Hematopoietic multipotent progenitor cell (in vitro differentiated cells): ENCODE measurements at places on chromosomes 11 and 22.

GRCh38 chr11:76657187-76658170 is 13.1 kb downstream of the LRRC32 start:
- no peak for DNase-seq

DNA sequence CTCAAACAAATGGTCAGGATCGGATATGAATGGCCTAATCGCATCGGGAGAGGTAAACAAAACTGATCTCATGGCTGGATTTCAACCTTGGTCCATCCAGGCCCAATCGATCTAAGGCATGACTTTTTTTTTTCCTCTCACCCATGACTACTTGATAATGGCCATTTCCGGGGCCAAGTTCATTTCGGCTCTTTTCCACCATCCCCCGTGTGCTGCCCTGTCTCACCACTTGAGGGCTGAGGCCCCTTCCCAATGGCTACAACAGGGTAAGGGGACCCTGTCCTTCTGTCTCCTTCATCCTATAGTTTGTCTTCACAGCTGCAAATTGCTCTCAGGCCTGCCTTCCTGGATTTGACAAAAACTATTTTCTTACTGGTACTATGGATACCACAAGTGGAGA is 26.7 kb downstream of the GRAP2 start:
- DNase-seq, result no peak

GRCh38 chr22:27431896-27432295 is 369.7 kb downstream of the MN1 start:
- DNase-seq, result no peak

DNA sequence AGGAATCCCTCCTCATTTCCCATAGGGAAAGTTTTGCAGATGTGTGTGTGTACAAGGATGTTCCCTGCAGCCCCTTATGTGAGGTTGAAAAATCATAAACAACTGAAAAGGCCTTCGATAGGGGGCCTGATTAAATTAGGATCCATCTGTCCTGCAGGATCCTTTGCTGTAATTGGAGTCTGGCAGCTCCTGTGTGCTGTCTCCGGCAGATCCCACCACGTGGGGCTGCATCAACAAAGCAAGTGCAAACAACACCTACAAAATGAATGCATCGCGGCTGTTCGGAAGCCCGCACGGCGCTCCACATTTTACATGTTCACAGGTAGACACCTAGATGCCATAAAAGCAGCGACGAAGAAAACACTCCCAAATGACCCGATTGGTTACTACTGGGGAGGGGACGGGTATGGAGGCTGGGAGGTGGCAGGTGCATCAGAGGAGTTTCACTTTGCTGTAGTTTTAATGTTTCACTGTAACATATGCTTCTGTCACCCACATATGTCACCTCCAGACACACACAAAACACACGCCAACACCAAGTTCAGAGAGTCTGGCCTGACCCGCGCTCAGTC is 52.2 kb downstream of the NFAM1 start:
- DNase-seq, result no peak

- DNase-seq, result no peak
Observed at GRCh38 chr11:19018901-19019300, 41.6 kb downstream of the MRGPRX2 start.

GRCh38 chr11:27551127-27551526 is 44.6 kb upstream of the LIN7C start:
- no peak for DNase-seq

- no peak for DNase-seq
Observed at GRCh38 chr22:50486561-50487289, at the start of gene MIOX. TSS of gene MIOX (plus strand) at chr22:50486859. CDS start at chr22:50486898, 39 bp downstream.

GRCh38 chr11:2994336-2994730 is 2.2 kb upstream of the NAP1L4 start:
- no peak for DNase-seq

DNA sequence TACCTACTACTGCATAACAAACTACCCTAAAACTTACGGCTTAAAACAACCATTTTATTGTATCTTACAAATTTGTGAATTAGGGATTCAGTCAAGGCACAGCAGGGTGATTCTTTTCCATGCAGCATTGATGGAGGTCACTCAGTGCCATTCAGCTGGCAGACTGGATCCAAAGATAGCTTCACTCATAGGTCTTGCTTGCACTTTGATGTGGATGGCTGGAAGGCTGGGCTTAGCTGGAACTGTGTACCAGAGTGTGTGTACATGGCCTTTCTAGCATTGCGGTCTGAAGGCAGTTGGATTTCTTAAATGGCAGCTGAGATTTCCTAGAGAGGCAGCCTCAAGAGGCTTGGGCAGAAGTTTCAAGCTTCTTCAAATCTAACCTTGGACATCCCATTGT is 25.0 kb downstream of the YAP1 start:
- DNase-seq, result no peak

GRCh38 chr22:28815111-28815510 is 14.7 kb upstream of the XBP1 start:
- DNase-seq, result peak; percentile 71

DNA sequence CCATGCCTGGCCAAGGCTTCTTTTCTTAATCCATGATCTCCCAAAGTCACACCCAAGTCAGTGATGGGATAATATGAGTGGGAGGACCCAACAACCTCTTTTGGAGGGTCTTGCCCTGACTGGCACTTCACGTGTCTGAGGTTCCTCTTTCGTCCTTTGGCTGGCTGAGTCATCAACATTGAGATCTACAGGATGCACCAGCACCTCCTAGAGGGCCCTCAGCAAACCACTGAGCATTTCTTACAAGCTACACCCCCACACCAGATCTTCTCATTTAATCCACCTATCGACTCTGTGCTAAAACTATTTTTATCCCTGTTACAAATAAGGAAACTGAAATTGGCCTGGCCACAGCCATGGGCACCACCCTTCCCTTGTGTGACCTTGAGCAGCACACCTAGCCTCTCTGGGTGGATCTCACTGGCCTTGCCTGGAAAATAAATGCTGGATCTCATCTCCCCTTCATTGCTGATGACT is 63.4 kb downstream of the FLI1 start:
- DNase-seq, result peak; percentile 43

DNA sequence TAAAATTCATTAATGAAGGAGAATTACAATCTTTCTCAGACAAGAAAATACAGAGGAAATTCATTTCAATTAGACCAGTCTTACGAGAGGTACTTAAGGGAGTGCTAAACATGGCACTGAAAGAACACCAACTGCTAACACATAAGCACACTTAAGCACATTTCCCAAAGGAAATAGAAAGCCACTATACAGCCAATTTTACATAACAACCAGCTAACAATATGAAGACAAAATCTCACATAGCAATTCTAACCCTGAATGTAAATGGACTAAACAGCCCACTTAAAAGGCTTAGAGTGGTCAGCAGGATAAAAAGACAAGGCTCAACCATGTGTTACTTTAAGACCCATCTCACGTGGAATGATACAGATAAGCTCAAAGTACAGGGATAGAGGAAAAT is 339.5 kb upstream of the LUZP2 start:
- DNase-seq, result no peak

DNA sequence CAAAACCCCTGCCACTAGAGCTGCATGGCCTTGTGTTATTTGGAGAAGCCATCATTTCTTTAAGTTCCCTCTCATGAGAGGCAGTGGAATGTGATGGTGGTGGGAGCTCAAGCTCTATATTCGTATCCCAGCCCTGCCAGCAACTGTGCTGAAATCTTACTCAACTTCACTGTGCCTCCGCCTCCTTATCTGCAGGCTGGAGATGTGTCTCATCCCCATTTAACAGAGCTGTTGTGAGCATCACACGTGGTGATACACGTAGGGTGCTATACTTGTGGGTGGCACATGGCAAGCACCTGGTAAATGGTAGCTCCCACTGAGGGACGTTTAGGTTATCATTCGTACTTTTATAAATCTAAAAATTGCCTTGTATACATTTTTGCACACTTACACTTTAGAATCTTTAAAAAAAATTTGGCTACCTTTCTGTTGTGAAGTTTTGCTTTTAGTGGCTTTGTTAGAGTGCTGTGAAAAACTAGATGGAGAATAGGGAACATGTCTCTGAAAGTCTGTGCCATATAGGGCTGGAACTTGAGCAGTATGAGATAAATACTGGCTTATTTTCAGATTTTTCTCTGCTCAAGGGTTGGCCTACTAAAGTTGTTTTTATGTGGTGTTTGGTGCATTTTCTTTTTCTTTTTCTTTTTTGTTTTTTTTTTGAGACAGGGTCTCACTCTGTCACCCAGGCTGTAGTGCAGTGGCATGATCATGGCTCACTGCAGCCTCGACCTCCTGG is 23.2 kb downstream of the TNRC6B start:
- no peak for DNase-seq

DNA sequence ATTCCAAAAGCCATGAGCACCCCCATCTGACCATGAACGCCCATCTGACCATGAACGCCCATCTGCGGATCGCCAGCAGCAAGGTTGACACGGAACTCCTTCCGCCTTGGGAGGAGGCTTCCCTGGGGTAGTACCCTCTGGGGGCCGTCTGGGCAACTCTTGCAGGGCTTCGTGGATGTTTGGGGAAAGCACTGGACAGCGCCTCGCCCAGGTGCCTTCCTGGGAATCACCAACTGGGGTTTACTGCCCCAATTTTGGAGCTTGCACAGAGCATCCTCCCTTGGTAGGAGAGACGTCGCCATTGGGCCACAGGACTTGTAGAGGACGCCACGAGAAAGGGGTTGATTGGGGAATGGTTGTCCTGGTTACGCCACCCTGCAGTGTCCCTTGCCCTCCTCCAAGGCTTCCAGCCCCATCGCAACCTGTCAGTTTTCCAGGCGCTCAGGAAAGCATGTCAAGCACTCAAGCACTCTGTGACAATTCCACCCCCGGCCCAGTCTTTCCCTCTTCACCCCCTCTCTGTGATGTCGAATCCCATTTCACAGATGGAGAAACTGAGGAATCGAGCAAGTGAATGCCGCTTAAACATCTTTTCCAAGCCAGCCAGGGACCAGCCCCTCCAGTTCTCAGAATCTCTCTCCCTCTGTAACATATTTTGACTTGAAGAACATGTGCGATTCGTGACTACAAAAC is 914 bp upstream of the PRDM11 start:
- no peak for DNase-seq

DNA sequence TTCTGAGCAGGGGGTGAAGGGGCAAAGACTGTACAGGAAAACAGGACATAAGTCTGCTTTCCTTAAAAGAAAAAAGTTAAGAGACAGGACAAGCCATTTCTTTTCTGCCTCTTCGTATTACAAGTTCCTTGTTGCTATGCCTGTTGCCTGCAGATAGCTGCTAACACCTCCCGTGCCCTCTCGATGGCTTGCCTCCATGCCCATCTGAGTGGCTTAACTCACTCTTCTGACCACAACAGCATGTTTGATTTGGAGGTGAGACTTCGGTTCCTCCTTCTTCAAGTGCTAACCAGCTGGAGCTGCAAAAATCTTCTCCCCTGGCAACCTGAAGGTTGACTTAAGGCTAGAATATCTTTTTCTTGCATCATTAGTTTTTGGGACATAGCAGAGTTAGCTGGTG is 103.1 kb downstream of the PRR5L start:
- DNase-seq, result no peak

- DNase-seq, result no peak
Observed at GRCh38 chr11:126991596-126991995, 9.0 kb downstream of the KIRREL3 start.

GRCh38 chr11:113730887-113731726 is 25.0 kb upstream of the TMPRSS5 start:
- peak; percentile 21 for DNase-seq

GRCh38 chr11:129930296-129930695 is 34.9 kb upstream of the NFRKB start:
- no peak for DNase-seq

DNA sequence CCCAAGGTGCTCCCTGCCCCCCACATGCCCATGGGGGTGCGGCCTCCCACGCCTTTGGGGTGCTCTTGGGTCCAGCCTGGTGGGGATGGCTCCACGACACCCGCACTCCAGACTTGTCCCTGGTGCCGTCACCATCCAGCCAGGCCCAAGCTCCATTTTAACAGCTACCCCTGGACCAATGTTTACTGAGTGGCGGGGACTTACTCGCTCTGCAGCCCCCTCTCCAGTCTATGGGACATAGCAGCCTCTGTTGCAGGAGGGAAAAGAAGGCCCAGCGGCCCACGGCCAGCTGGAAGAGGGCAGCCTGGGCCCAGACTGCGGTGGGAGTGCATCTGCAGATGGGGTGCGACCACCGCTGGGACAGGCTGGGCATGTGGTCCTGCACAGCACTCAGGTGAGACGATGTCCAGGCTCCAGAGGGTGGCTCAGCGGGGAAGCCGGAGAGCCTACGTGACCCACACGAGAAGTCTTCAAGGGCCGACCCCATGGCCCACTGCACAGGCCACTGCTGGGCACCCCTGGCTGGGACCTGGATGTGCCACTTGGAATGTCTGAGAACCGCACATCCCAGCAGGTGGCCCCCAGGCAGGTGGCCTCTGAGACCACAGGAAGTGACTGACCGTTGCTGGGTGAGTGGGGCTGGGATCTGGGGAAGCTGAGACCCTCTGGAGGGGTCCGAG is 18.1 kb downstream of the IL17REL start:
- DNase-seq, result no peak

GRCh38 chr11:119323532-119324033 is 6.7 kb upstream of the MCAM start:
- peak; percentile 57 for DNase-seq

DNA sequence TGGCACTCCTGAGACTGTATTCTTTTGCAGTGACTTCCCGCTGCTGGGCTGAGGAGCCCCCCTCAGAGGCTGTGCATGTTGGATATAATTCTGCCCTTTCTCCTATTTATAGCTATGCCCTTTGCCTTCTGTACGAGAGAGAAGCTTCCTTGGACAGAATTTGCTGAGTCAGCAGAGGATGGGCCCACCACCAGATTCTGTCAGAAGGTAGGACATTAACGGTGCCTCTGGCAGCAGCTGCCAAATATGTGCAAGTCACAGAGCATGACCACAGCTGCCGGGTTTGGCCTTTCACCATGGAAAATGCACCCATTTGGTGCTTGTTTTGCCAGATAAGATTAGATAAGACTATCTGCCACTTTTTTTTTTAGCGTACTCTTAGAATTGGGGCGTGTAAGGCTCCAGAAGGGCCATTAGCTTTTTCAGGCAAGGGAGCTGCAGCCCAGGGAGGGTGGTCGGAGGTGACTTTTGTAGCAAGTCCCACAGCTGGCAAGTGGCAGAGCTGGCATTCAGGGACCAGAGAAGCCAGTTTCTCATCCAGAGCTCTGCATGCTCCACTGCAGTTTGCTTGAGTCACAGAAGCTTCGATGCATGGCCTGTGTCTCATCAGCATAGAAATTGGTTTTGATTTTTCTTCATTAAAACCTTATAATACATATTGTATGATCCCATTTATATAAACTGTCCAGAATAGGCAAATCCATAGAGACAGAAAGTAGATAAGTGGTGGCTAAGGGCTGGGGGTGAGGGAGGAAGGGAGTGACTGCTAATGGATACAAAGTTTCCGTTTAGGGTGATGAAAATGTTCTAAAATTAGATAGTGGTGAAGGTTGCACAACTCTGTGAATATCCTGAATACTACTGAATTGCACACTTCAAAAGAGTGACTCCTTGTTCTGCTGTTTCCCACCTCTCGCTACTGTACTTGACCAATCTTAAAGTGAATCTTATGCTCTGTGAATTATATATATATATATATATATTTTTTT is 15.8 kb downstream of the UPB1 start:
- DNase-seq, result no peak

- DNase-seq, result peak; percentile 95
Observed at GRCh38 chr11:57649826-57650738, at the start of gene YPEL4. TSS of gene YPEL4 (minus strand) at chr11:57649912. CDS start at chr11:57647107, 2,805 bp downstream.
